ENCODE measurements at places on chromosomes 11 and 22.

- DNase-seq, result no peak
Measured at GRCh38 chr11:15930442-15931025, 425.8 kb downstream of the SOX6 start.

GRCh38 chr11:58691675-58692074 is 40.1 kb downstream of the GLYAT start:
- DNase-seq, result no peak

GRCh38 chr22:45670981-45671782 is 452 bp upstream of the ATXN10 start:
- no peak for DNase-seq

GRCh38 chr11:10236840-10237239 is 57.2 kb downstream of the SBF2 start:
- DNase-seq, result no peak

GRCh38 chr22:24506802-24507438 is 11.8 kb downstream of the UPB1 start:
- peak; percentile 16 for DNase-seq

DNA sequence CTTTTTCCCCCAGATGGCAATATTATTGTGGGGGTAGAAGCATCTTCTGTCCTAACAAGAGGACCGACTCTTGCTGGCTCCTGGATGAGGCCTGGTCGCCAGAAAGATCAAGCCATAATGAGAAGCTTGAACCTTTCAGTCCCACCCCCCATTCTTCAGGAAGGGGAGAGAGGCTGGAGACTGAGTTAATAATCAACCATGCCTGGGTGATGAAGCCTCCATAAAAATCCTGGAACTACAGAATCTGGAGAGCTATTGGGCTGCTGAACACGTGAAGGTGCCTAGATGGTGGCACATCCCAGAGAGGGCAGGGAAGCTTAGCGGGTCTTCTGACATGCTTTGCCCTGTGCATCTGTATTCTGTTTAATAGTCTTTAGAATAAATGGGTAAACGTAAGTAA is 16.3 kb downstream of the AP5B1 start:
- no peak for DNase-seq

DNA sequence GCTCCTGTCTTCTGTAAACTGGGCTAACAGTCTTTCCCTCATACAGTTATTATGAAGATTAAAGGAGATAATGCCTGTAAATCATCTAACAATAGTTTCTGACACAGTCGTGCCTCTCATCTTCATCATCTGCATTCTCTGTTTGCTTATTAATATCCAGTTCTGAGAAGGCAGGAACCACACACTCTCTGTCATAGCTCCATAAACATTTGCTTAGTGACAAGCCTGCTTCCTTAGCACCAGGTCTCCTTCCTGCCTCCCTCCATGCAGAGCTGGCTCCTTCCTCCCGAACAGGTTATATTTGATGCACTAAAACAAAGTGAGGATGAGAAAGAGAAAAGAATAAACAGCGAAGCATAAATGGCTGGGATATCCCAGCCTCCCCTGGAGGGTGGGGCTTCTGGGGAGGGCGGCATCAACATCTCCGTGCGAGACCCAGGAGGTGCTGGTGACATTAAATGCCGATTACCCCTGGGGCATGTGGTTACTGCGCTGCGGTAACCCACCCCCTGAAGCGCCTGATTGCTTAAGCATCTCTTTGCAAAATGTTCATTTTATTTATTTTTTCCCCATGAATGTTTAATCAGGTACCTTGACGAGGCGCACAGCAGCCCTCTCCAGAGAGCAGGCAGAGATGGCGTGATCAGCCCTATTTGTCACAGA is 404.9 kb downstream of the NXPE2 start:
- no peak for DNase-seq

Data from SW480 (cell line).